Ureter (tissue), 1 donor: ENCODE measurements at places on chromosomes 2 and 18. TPM values are rescaled to one million over a fixed set of nuclear protein-coding genes. Genes with fewer than 3 reads are reported as not detected.

Gene UGT1A5
- 21.3 TPM for total RNA-seq

Gene SGO2
- total RNA-seq = 1.7 TPM

Gene CCL20
- total RNA-seq = 2.3 TPM

Gene ERFE
- total RNA-seq = 1.8 TPM

Gene ALPP
- not detected for total RNA-seq

Gene SLC5A7
- total RNA-seq = 3.7 TPM

Gene KIF5C
- 14.3 TPM for total RNA-seq

Gene L3MBTL4
- total RNA-seq = 8.5 TPM

Gene SCG2
- total RNA-seq = 0.39 TPM
